COR-L47 (cell line): ENCODE measurements at places on chromosomes 7 and 10.
A peak's percentile ranks its signal among the peaks of the same experiment; 100 is the strongest.

DNA sequence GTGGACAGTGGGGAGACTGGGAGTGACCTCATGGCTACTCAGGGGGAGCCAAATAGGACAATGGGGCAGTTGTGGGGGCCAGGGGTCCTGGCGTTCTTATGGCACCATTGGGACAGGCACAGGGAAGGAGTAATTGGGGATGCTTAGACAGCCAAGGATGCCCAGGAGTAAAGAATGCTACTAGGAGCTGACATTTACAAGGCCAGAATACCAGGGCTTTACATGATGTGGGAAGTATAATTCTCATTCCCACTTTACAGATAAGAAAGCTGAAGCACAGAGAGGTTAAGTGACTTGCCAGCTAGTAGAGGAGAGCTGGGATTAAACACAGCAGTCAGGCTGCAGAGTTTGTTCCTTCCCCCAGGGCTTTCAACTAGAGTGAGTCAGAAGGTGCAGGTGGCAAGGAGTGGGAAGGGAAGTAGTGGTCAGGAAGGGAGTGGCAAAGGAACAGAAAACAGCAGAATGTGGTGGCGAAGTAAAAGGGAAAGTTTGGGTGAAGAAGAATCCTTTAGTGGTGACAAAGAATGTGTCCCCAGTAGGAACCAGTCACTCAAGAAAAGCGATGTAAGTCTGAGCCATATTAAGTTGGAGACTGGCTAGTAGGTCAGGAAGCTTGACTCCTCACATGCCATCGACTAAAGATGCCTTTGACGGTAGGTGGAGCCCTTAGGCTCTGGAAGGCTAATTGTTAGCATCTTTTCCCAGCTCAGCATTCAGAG lies 32.8 kb downstream of the CPVL start:
- no peak for DNase-seq

- DNase-seq = no peak
Observed at GRCh38 chr10:116470071-116470470, 42.4 kb downstream of the PNLIPRP3 start.

- no peak for DNase-seq
Observed at GRCh38 chr10:80486785-80487420, 32.8 kb downstream of the TSPAN14 start.

GRCh38 chr10:101219139-101219945 lies 9.9 kb downstream of the LBX1 start:
- no peak for DNase-seq

DNA sequence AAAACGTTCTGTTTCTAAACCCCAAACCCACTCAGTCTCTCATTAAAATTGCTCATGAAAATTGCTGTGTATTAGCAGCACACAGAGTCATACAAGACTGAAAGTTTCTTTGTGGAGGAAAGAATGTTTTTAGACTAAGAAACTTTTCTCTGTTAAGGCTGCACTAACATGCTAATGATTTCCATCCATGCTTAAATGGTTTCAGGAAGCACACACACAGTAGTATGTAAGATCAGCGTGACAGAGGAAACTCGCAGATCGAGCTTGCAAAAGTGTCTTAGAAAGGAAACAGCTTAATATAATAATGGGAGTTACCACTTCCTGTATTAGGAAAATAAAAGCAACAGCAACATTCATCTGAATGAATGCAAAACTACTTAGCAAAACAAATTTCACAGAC lies 112.7 kb downstream of the ICA1 start:
- DNase-seq = no peak

GRCh38 chr7:76326646-76327233 lies 24.3 kb downstream of the HSPB1 start:
- no peak for DNase-seq

GRCh38 chr7:84021292-84021908 lies 173.2 kb downstream of the SEMA3A start:
- no peak for DNase-seq

DNA sequence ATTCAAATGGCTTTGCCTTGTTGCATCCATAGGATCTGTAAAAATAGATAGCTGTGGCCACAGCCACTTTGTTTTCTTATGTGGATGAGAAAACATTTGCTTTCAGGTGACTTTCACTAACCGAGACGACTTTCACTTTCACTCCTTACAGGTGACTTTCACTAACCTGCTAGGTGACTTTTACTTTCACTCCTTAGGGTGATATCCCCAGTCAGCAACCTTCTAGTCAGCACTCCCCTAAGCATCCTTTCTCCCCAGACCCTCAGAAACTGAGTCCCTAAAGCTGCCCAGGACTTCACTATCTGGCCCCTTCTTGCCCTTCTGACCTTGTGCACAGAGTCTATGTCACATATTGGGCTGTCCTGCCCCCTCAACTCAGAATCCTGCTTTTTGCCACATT lies 177.5 kb downstream of the RELN start:
- DNase-seq = peak; percentile 25

DNA sequence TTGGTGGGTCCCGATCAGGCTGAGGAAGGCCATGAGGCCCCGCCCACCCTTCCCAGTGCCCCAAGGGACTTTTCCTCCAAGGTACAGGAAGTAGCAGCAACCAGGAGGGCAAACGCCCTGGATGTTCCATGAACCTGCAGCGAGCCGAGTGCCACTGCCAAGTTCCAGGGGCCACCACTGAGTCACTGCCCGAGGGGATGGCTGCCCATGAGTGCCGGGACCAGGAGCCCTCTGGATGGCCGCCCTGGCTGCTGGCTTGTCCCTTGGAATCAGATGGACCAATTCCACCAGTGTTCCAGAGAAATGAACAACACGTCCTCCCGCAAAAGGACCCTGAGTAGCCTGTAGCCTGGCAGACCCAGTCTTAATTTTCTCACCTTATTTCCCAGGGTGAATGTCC lies 74.2 kb downstream of the ZRANB1 start:
- no peak for DNase-seq

- DNase-seq = no peak
Observed at GRCh38 chr10:106917452-106918055, 247.0 kb downstream of the SORCS1 start.

- peak; percentile 58 for DNase-seq
Observed at GRCh38 chr7:98753989-98754479, 115.8 kb downstream of the TMEM130 start.

DNA sequence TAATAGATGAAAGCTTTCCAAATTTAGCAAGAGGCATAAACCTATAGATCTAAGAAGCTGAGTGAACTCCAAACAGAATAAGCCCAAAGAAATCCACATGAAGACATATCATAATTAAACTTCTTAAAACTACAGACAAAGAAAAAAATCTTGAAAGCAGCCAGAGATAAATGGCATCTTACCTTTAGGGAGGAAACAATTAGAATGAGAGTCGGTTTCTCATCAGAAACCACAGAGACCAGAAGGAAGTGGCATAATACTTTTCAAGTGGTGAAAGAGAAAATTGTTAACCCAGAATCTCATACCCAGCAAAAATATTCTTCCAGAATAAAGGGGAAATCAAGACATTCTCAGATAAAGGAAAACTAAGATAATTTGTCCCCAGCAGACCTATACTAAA lies 98.9 kb upstream of the NANOS1 start:
- DNase-seq = no peak

- DNase-seq = no peak
Observed at GRCh38 chr7:22821702-22822485, 755 bp downstream of the TOMM7 start.

DNA sequence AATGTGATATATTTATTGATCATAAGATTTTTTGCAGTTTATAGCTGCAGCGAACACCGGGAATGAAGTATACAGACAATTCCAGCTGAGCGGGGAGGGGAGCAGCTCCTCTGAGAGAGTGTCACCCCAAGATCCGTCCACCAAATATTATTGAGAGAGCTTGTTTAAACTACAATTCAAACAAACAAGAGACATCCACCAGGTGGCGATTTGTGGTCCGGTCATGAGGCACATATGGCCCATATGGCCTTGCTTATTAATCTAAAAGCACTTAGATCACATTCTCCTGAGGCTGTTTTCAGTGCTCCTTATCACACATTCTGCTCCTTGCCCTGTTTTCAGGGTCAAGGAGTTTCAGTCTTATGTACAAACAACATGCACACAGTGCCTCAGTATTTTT lies 83.1 kb downstream of the THSD7A start:
- DNase-seq = no peak

DNA sequence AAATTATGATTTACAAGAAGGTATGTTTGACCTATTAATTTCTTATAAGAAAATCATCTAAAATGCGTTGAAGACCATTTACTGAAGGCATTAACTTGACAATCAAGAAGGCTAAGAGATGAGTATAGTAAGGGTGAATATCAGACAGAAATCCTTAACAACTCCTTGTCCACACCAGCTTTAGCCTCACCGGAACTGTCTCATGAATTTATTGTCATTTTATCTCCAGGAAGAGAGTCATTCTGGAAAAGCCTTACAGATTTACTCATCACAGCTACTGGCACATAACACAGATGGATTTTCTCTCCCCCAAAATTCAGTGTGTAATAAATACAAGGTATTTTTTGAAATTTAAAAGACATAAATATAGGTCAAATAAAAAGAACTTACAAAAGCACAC lies 129.4 kb upstream of the LSM8 start:
- no peak for DNase-seq

DNA sequence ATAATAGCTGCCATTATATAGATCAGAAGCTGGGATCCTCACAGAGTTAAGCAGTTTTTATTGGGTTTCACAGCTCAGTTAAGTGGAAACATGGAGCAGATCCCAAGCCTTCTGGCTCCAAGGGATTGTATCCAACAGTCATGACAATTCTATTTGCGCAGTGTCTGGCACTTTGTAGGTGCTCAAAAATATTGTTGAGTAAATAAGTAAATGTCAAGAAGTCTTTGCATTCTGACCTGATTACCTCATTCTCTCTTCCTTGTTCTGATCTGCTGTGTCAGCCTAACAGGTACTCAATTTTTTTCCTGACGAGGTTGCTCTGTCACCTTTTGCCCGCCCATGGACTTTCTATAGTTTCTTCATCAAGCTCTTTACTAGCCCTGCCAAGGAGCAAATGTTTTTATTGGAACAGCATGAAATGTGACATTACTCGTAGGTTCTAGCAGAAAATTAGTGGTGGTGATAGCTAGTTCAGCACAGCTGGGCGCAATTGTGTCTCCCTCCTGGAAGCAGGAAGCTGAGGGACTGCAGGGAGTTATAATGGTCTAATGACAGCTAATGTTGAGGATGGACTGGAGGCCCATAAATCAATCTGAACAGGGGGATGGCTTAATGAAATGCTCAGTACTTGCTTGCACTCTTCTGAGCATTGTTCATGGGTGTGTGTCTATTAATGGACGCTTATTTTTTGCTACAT lies 680.2 kb downstream of the CCSER2 start:
- peak; percentile 45 for DNase-seq

GRCh38 chr7:14751461-14751860 lies 151.1 kb downstream of the DGKB start:
- DNase-seq = peak; percentile 20

DNA sequence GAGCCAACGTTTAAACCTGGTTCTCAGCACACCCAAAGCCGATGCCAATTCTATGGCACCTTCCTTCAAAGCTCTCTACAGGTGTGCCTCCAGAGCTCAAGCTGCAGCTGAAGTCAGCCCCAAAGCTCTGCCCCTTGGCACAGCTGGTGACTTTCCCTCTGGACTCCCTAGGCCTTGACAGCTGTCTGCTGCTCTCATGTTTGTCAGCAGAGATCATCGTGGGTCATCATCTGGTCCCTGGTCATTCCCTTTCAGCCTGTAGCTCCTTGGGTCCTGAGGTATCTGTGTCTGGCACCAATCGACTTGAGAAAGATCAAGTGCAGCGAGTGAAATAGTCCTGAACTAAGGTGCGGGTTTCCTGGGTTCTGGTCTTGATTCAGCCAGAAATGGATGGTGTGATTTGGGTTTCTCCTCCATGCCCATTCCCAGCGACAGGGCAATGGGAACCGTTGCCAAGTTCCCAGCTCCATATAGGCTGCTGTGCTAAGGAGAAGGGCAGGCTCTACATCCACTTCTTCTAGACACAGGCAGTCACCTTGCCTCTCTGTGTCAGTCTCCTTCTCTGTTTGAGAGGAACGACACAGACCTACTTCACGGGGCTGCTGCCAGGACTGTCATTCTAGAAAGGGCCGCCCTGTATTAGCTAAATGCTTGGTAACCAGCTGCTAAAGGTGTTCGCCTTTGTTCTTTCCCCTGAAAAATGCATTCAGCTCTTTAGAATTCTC lies 3.6 kb downstream of the PKD1L1 start:
- DNase-seq = no peak

- no peak for DNase-seq
Observed at GRCh38 chr7:97818066-97818663, 54.0 kb downstream of the ASNS start.

- no peak for DNase-seq
Observed at GRCh38 chr7:91050677-91051076, 213.6 kb upstream of the FZD1 start.

DNA sequence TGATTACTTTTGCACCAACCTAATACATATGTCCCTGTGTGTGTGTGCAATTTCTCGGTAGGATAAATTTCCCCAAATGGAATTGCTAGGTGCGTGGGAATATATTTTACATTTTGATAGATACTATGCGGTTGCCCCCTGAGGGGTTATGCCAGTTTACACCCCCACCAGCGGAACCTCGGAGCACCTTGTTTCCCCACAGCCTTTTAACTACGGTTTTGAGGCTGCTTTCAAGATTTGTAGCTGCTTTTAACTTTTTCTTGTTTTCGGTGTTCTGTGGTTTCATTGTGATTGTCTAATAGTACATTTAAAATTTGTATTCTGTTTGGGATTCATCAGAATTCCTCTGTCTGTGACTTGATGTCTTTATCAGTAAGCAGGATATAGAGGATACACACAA lies 22.0 kb downstream of the PROSER2 start:
- no peak for DNase-seq

- DNase-seq = no peak
Observed at GRCh38 chr7:106353944-106354343, 69.2 kb upstream of the NAMPT start.

GRCh38 chr10:14536241-14537213 lies 205.8 kb upstream of the FRMD4A start:
- peak; percentile 28 for DNase-seq

GRCh38 chr10:61452655-61453641 lies at the start of gene TMEM26:
Gene TMEM26, minus strand, starts transcription at chr10:61453381. Its CDS starts 300 bp downstream, at chr10:61453081.
- DNase-seq = peak; percentile 19

- no peak for DNase-seq
Observed at GRCh38 chr10:131762789-131763696, 137.8 kb upstream of the PPP2R2D start.

DNA sequence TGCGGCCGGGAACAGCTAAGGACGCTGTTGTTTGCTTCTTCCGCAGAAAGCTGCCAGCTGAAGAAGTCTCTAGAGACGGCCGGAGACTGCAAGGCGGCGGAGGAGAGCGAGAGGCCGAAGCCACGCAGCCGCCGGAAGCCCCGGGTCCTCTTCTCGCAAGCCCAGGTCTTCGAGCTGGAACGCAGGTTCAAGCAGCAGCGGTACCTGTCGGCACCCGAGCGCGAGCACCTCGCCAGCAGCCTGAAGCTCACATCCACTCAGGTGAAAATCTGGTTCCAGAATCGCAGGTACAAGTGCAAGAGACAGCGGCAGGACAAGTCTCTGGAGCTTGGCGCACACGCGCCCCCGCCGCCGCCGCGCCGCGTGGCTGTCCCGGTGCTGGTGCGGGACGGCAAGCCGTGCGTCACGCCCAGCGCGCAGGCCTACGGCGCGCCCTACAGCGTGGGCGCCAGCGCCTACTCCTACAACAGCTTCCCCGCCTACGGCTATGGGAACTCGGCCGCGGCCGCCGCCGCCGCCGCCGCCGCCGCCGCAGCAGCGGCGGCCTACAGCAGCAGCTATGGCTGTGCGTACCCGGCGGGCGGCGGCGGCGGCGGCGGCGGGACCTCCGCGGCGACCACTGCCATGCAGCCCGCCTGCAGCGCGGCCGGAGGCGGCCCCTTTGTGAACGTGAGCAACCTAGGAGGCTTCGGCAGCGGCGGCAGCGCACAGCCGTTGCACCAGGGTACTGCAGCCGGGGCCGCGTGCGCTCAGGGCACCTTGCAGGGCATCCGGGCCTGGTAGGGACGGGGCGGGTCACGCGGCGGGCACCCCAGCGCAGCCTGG lies 2.4 kb downstream of the NKX2-3 start:
- DNase-seq = no peak
